Gastroesophageal sphincter (tissue), 4 donors: ENCODE measurements at places on chromosomes 12 and 14. TPM values are rescaled to one million over a fixed set of nuclear protein-coding genes. Genes with fewer than 3 reads are reported as not detected.

The FGD4 gene
- total RNA-seq = 22.1 TPM

The DPPA3 gene
- not detected for total RNA-seq

The HOXC9 gene
- total RNA-seq = not detected

The TRIM9 gene
- total RNA-seq = 4.7 TPM

The PZP gene
- total RNA-seq = 0.16 TPM

The KLHL33 gene
- total RNA-seq = 1.6 TPM

The C12orf43 gene
- 18.5 TPM for total RNA-seq

The PTCSC3 gene
- total RNA-seq = not detected

The GDF3 gene
- not detected for total RNA-seq

The WBP11 gene
- total RNA-seq = 20.1 TPM

The RHEBL1 gene
- 0.35 TPM for total RNA-seq

The ZNF384 gene
- 26.1 TPM for total RNA-seq

The PIANP gene
- 0.46 TPM for total RNA-seq

The AICDA gene
- not detected for total RNA-seq

The STON2 gene
- 11.6 TPM for total RNA-seq

The SDR39U1 gene
- total RNA-seq = 39.7 TPM

The ZBTB42 gene
- total RNA-seq = 2.0 TPM

The CCDC177 gene
- total RNA-seq = not detected

The POTEM gene
- total RNA-seq = not detected

The CELA1 gene
- total RNA-seq = not detected

The SLC7A8 gene
- 36.1 TPM for total RNA-seq

The DLGAP5 gene
- 1.2 TPM for total RNA-seq

The SIX4 gene
- total RNA-seq = 2.1 TPM

The SLCO1B3 gene
- total RNA-seq = not detected

The ADAMTS20 gene
- total RNA-seq = not detected

The FAM90A1 gene
- not detected for total RNA-seq

The GYS2 gene
- total RNA-seq = not detected

The NTN4 gene
- 65.0 TPM for total RNA-seq

The TAS2R30 gene
- total RNA-seq = 7.9 TPM

The RAD51B gene
- total RNA-seq = 5.1 TPM

The NRXN3 gene
- total RNA-seq = 113 TPM

The CRIP2 gene
- 165 TPM for total RNA-seq

The MYF6 gene
- not detected for total RNA-seq

The REM2 gene
- 0.93 TPM for total RNA-seq

The YAF2 gene
- total RNA-seq = 42.3 TPM

The NPAS3 gene
- total RNA-seq = 2.3 TPM

The DDX11 gene
- total RNA-seq = 6.9 TPM

The DENND5B gene
- 40.8 TPM for total RNA-seq

The LBHD2 gene
- not detected for total RNA-seq

The HCAR3 gene
- not detected for total RNA-seq

The LRRC9 gene
- total RNA-seq = not detected

The PRKD1 gene
- 14.3 TPM for total RNA-seq

The CAPZA3 gene
- not detected for total RNA-seq

The KRT80 gene
- total RNA-seq = 0.16 TPM

The TAS2R13 gene
- total RNA-seq = not detected

The AGAP2 gene
- 1.6 TPM for total RNA-seq

The PLEKHD1 gene
- total RNA-seq = not detected

The RNASE8 gene
- total RNA-seq = not detected

The PTHLH gene
- 0.47 TPM for total RNA-seq

The RAPGEF3 gene
- total RNA-seq = 21.3 TPM

The PARP2 gene
- 9.3 TPM for total RNA-seq

The ESPL1 gene
- 1.0 TPM for total RNA-seq

The BDKRB1 gene
- not detected for total RNA-seq
